Activated effector memory CD4-positive, alpha-beta T cell treated with Interleukin-2 at 50 U/mL for 16 hours (primary cell): ENCODE measurements at places on chromosomes 1 and 21.

DNA sequence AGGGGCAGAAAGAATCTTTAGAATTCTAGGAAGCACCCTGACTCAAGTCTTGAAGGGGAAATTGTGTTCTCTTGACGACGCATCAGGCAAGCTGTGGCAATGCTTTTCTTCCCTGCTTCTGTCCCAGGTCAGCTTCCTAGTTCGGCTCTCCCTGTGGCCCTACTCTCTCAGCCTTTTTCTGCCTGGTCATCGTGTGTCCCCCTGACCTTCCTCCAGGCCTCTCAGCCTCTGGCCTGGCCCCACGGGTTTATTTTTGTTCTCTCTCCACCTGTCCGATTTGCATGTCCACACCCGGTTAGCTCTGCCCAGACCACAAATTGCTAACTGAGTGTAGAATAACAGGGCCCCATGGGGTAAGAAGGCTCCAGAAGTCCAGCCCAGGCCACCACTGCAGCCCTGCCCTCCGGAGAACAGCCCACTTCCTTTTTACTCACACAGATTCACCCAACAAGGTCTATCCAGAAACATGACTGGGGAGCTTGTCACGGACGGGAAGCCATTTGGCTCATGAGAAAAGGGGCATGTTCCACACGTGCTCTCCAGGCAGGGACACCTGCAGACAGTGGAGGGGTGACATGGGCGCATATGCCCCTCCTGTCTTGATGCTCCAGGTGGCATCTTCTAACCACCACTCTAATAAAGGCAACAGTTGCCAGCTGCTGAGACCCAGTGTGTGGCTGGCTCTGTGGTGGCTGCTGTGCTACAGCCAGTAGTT, 9.8 kb downstream of the KCNN3 start:
- no peak for DNase-seq

DNA sequence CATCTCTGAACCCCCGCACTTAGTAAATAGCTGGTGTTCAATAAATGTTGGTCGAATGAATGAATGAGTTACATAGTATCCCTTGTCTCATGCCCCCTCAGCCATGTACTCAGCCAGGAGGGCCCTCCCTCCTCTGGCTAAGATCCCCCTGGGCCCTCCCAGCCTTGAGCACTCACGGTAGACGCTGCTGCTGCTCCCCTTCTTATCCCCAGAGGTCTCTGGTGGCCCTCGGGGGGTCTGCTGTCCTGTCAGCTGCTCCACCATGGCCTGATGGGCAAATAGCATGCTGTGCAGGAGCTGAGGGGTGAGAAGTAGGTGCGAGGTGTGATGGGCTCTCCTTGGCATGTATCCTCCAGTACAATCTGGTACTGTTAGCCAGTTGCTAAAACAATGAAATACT, 1.9 kb downstream of the ETV3L start:
- no peak for DNase-seq

DNA sequence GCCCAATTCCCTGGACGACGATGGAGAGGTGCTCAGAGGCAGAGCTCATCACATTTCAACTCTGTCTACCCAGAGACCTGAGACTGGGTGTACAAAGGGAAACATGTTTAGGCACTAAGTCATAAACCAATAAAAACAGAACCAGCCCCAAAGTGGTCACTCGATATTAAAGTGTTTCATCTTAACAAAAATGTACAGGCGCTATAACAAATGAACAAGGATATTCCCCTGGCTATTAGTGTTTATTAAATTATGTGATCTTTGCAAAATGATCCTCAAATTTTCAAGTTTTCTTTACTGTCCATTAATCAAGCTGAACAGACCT, 43.6 kb downstream of the NPHP4 start:
- no peak for DNase-seq

DNA sequence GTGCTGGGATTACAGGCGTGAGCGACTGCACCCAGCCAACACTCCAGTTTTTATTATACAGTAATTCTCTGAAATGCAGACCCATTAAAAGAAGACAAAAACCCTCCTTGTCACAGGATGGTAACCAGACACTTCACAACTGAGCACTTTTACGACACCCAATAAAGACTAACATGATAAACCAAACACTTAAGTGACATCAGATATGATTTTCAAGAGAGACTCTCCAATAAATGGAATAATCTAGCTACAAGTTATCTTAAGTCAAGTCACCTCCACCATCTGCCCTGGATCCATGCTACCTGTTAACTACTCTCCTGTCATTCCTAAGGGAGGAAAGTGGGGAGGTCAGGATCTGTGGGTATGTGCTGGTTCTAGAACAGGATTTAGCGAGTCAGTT, 5.6 kb downstream of the GNG12 start:
- no peak for DNase-seq

DNA sequence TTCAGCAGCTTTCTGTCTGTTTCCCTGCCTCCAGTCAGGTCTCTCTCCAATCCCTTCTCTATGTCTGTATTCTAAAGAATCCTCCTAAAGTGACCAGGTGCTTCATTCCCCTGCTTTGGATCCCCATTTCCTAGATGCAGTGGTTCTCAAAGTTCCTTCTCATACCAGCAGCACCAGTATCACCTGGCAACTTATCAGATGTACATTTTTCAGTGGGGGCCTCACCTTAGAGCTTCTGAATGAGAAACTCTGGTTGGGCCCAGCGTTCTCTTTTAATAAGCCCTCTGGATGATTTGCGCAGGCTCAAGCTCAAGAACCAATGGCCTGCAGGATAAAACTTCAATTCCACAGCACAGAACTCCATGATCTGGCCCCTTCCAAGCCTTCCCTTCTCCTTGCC, 25.4 kb upstream of the ARTN start:
- no peak for DNase-seq

- no peak for DNase-seq
These were observed 23.6 kb upstream of the DDX59 start for GRCh38 chr1:200693327-200693726.

DNA sequence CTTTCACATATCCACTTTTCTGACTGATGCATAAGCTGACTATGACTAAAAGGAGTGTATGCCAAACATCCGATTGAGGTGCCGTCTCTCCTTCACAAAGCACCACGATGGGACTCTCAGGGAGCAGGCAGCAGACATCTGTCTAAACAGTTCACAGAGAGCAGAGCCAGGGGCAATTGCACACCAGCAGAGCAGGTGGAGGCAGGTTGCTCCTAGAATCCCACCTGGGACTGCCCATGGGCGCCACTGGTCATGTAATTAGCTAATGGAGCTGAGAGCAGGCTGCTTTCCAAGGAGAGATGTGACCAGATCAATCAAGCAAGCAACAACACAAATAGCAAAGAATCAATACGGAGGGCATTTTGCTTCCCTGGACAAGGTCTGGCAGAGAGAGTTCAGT, 30.5 kb upstream of the COA6 start:
- DNase-seq: no peak

GRCh38 chr21:42565206-42565810, 51.7 kb downstream of the SLC37A1 start:
- DNase-seq: no peak

- DNase-seq: no peak
These were observed 101.9 kb downstream of the ZNF644 start for GRCh38 chr1:90919900-90920299.

GRCh38 chr1:156822680-156823079, 6.0 kb upstream of the SH2D2A start:
- no peak for DNase-seq

- no peak for DNase-seq
These were observed 91.5 kb upstream of the ETS2 start for GRCh38 chr21:38714039-38714817.
